ENCODE measurements at places on chromosomes 5 and 9.
A peak's percentile ranks its signal among the peaks of the same experiment; 100 is the strongest.

DNA sequence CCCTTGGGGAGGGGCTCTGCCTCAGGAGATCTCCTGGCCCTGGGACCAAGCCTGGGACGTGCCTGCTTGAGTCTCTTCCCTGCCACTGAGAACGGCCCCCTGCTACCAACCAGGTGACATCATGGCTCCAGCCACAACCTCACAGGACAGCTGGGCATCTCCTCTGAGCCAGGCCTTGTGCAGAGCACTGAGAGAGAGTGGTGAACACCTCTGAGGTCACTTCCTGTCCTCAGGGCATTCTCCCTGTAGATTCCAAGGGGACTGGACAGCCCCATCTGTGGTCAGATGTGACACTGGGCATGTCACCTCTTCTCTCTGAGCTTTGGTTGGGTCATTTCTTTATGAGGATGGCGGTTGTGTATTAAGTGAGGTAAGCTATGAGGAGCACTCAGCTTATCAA lies 172.0 kb downstream of the MELK start:
- no peak for DNase-seq

- peak; percentile 39 for DNase-seq
Measured at GRCh38 chr5:81852291-81853029, 101.6 kb upstream of the SSBP2 start.

- no peak for DNase-seq
Measured at GRCh38 chr9:120865176-120865575, 11.8 kb downstream of the PHF19 start.

GRCh38 chr5:2538169-2538568 lies 213.3 kb downstream of the IRX2 start:
- no peak for DNase-seq

DNA sequence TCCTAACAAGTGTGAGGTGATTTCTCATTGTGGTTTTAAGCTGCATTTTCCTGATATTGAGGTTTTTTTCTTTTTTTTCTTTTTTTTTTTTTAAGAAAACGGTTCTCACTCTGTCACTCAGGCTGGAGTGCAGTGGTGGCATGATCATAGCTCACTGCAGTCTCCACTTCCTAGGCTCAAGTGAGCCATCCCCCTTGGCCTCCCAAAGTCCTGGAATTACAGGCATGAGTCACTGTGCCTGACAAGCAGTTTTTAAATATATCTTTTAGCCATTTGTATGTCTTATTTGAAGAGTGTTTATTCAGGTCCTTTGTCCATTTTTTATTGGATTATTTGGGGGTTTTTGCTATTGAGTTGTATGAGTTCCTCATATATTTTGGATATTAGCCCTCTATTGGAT lies 53.8 kb downstream of the GCNT1 start:
- no peak for DNase-seq

DNA sequence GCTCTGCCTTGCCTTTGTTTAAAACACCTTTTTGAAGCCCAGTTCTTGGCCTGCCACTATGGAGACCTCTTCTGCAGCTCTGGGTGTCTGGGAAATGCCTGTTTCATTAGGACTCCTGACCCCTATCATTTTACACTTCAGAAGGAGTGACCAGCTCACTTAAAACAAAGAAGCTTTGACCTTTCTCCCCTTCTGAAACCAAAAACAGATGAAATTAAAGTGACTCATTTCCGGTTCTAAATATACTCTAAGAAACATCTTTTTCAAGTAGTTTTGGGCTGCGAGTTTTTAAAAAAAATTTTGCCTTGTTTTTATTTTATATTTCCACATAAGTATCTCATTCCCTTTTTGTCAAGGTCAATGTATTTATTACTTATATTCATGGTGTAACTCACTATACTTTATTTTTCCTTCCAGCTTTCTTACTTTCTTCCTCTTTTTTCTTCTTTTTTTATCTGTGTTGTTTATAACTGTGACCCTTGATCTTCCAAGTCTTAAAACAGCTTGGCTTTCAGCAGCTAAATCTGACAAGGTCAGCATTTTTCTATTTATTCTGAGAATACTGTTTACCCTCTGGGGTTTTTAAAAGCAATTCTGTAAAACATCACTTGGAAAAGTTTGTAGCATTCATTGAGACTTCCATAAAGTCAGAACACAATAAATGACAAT lies 672.9 kb downstream of the NR2F1-AS1 start:
- no peak for DNase-seq

- DNase-seq, result no peak
Measured at GRCh38 chr9:122126331-122127261, 33.0 kb downstream of the NDUFA8 start.

DNA sequence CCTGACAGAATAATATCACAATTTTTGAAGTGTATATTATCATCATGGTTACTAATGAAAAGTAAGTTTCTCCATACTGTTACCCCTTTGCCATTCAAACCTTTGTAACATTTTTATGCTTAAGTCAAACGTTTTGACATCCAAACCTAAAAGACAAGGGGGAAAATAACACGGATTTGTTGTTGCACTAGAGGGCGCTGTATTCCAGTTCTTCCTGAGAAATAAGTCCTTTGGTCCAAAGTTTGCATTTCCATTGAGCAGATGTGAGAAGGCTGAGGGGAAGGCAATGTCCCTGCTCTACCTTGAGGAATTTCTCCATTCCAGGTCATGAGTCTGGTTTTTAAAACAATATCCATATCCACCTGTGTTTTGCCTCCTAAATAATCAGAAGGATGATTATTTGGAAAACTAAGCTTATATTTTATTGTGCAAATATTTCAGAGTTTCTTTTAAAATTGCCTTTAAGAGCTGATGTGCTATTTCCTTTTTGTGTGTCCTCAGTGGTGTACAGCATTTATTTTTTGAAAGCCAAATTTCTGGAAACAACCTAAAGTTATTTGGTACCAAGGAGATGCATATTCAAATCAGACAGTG lies 9.7 kb downstream of the LECT2 start:
- peak; percentile 32 for DNase-seq

GRCh38 chr9:81472701-81473100 lies 216.6 kb downstream of the TLE1 start:
- no peak for DNase-seq

GRCh38 chr9:89845321-89845720 lies 240.5 kb downstream of the GADD45G start:
- DNase-seq, result no peak

Data from stimulated activated CD8-positive, alpha-beta memory T cell treated with anti-CD3 and anti-CD28 coated beads, Interleukin-4, amount 100 ng/mL, for 48 hours (primary cell).